ENCODE measurements at places on chromosomes 3 and 15.

DNA sequence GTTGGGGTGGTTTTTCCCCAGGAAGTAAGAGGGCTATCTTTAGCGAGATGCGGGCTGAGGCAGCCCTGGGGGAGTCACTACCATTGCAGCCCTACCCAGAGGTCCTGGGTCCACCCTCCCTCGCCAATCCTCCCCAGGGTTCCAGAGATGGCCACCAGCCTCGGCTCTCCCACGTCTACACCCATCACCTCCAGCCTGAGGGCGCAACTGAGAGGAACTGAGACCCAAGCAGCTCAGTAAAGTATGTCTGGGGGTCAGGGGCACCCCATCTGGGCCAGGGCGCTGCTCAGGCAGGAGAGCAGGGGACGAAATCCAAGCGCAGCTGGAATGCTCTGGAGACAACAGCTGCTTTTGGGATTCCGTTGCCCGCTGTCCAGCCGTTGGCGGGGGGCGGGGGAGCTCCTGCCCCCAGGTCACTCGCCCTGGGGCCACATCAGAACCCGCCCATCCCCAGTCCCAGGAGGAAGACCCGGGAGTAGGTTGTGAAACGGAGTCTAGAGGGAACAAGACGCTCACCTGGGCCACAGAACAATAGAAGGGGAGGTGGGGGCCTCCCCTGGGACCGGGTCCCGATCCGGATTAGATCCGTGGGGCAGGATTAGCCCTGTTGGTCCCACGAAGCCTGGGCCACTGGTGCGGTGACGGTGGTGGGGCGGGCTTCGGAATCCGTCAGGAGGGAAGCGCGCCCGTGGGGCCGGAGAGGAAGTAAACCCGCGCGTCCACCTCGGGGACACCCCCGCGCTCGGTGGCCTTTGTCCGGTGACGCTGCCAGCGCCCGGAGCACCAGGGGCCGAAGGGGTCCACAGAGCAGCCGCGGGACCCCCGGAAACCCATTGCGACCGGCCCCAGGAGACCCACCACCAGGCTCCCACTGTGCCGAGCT lies 1.4 kb upstream of the NDUFAF3 start:
- peak; percentile 32 for DNase-seq

DNA sequence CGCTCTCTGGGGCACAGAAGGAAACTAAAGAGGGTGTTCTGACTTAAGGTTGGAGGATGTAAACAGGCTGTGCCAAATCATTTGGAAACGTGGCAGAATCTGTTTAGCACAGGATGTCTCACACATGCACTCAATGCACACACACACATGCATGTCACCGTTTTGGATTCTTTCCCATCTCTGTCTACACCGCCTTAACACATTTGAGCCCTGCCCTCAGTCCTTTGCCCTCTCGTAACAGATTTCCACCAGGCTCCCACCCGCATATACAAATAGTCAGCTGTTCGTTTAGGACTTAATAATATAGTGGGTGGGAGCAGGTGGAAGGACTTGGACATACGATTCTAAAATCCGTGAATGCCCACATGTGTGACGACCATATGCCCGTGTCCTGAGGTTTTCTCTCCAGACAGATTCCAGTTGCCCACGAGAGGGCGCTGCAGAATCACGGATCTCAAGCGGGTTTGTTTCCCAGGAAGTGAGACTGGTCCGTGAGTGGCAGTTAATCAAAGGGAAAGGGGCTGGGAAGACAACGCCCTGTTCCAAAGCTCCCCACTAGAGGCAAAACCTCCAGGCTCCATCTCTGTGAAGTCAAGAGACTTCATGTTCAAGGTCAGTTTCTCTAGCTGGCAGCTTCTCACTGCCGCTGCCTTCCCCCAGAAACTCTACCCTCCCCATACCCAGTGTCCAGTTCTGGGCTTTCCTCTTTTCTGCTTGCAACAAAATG lies 44.5 kb downstream of the NOX5 start:
- DNase-seq = peak; percentile 84

DNA sequence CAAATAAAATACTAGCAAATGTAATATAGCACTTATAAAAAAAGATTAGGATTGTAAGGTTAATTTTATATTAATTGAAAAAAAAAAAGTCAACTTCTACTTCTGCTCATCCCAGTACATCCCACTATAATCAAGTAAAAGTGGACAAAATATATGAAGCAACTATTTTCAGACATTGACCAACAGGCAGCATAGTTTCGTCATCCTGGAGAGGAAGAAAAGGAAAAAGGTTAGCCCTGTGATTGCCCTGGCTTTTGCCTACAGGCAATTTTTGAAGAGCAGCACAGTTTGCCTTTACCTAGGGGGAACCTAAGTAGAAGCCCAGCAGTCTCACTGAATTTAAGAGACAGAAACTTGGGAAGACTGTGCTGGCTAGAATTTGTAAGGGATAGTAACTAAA lies 52.2 kb upstream of the ACTC1 start:
- DNase-seq = no peak

GRCh38 chr3:21750831-21751391 lies at the start of gene ZNF385D:
TSS of gene ZNF385D (minus strand) at chr3:21751210. CDS start at chr3:21750916, 294 bp downstream.
- DNase-seq = no peak

- DNase-seq = no peak
Measured at GRCh38 chr15:100729461-100729860, 127.1 kb downstream of the ASB7 start.

- no peak for DNase-seq
Measured at GRCh38 chr3:51819709-51820406, 40.8 kb upstream of the IQCF6 start.

DNA sequence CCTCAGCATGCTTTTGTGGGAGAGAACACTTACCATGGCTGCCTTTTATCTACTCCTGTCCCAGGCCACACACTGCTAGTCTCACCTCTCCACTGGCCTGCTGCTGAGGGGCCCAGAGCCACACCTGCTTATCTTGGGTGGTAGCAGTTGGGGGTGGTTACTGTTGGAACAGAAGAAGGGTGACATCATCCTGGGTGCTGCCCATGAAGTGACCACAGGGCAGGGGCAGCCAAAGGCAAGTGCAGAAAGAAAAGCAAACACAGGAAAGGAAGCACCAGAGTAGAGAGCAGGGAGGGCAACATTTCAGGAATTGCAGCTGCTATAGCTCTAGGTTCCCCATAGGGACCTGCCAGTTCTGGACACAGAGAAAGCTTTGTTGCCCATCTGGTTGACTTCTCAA lies 345.2 kb downstream of the VPS13C start:
- DNase-seq = no peak

- DNase-seq = no peak
Measured at GRCh38 chr3:23873941-23874340, 42.8 kb downstream of the NKIRAS1 start.

- DNase-seq = no peak
Measured at GRCh38 chr3:106830334-106830733, 546.9 kb upstream of the CCDC54 start.

- no peak for DNase-seq
Measured at GRCh38 chr3:17577796-17578520, 164.5 kb downstream of the TBC1D5 start.

Measured in CD4-positive, alpha-beta T cell treated with Interleukin-6 for 4 hours (primary cell).